Muscle of leg (tissue), 16 donors: ENCODE measurements at places on chromosomes 13 and 19.
A peak's percentile ranks its signal among the peaks of the same experiment; 100 is the strongest.

GRCh38 chr13:51807041-51807440 lies 3.1 kb upstream of the DHRS12 start:
- DNase-seq: no peak

DNA sequence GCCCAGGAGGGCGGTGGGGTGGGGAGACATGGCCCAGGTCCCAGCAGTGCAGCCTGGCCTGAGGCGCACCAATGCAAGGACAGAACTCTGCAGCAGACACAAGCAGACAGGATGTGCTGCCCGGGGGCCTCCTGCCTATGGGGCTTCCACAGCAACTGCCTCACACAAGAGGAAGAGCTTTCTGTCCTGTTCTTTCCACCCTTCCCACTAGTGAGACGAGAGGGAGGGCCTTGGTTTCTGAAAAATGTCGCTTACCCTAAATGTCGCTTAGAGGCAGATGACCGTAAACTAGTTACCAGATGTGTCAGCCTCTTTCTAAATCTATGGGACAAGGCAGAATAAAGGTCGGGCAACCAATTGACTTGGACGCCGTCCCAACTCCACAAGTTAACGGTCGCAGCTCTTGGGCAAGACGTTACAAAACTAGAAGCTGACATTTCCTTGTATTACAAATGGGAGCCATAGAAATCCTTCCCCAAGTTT lies at the start of gene LAIR1:
Gene LAIR1, minus strand, starts transcription at position 157 of the 483 bp plus-strand sequence. Its CDS starts 127 bp downstream, at position 30.
- DNase-seq: peak; percentile 69

DNA sequence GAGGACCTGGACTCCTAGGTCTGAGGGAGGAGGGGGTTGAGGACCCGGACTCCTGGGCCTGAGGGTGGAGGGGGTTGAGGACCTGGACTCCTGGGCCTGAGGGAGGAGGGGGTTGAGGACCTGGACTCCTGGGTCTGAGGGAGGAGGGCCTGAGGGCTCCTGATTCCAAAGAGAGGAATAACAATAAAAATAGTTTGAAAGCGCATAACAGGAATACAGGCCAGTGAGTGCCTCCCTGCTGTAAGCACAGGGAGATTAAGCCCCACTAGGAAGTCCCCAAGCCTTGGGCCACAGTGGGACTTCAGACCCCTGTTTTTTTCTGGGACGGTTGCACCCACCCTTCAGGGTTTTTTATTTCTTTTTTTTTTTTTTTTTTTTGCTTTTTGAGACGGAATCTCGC lies 1.2 kb upstream of the SBK2 start:
- DNase-seq: no peak

DNA sequence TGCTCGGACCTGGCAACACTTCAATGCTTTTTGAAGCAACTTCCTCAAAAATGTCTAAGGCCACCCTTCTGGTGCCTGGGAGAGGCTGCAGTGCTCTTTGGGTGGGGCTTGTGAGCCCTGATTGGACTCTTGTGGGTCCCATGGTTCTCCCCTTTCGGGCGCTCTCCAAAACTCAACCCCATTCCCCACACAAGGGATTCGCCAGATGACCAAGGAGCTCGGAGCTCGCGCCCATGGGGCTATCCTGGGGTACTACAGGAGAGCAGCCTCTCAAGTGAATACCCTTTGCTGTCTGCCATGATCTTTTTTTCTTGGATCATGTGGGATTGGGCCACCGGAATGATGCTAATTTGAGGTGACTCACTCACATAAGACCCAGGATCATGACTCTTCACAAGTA lies 29.7 kb upstream of the KL start:
- no peak for DNase-seq
